GM12878 (cell line): ENCODE measurements at places on chromosomes 16 and 17. TPM values are rescaled to one million over a fixed set of nuclear protein-coding genes. Genes with fewer than 3 reads are reported as not detected.

The SEPTIN12 gene
- not detected in 2 replicates for total RNA-seq

The ZG16B gene
- 5.4 and 7.5 TPM in 2 replicates for total RNA-seq

The HSD17B2 gene
- not detected in 2 replicates for total RNA-seq

The SLC6A2 gene
- not detected in 2 replicates for total RNA-seq

The ARL5C gene
- total RNA-seq = not detected in 2 replicates

The TRAF4 gene
- total RNA-seq = 171 and 197 TPM in 2 replicates

The CCL1 gene
- 0.54 TPM in 1 of 2 replicates, not detected in the other for total RNA-seq

The MAF gene
- 0.11 and 0.13 TPM in 2 replicates for total RNA-seq

The OR4D1 gene
- not detected in 2 replicates for total RNA-seq

The PHKB gene
- total RNA-seq = 35.9 and 37.3 TPM in 2 replicates

DNA sequence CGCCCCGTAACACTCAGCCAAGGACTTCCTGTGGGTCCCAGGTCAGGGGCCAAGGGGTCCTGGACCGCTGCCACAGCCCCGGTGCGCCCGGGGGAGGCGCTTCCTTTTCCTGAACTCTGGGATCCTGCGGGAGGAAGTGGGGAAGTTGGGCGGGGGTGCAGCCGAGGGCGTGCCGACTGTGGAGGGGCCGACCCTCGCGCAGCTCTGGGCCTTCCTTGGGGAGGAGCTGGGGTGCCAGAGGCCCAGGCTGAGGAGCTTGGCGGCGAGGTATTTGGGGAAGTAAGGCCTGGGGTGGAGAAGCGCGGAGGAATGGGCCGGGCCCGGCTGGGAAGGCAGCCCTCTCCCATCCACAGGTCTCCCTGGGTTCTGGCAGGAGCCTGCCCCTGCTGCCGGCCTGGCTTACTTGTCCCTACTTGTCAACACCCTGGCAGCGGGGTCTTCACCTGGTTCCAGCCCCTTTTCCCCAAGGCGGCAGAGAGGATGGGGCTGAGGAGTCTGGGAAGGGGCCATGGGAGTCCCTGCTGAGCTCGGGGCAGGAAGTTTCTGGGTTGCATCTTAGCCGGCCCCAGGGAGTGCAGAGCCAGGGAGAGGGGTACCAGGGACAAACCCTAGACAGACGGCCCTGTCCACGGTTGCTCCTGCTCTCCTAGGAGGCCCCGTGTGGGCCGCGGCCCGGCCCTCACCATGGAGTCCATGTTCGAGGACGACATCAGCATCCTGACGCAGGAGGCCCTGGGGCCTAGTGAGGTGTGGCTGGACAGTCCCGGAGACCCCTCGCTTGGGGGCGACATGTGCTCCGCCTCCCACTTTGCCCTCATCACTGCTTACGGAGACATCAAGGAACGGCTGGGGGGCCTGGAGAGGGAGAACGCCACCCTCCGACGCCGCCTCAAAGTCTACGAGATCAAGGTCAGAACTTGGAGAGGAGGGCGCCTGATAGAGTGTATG is 1.7 kb downstream of the TBKBP1 start:
- no peak for DNase-seq

DNA sequence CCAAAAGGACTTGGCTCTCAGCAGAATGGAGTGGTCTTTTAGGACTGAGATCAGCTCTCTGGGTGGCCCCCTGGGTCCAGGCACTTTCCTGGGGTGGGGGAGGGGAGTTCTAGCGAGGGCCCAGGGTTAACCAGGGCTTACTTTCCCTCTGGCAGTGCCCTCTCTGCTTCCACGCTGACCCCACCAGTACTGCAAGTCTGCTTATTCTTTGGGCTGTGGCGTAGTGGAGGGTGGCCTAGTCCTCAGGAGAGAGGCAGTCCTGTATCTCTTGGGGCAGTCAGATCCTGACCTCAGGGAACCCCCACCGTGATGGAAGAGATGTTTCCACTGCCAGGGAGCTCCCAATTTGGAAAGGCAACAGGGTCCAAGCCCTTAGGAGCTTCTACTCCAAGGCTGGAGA is 79.4 kb downstream of the CCDC182 start:
- DNase-seq = no peak

GRCh38 chr17:43907998-43908721 is 824 bp upstream of the MPP2 start:
- DNase-seq = no peak

GRCh38 chr17:31743797-31744196 is 115.2 kb downstream of the COPRS start:
- no peak for DNase-seq

GRCh38 chr17:13346081-13346533 is 255.6 kb downstream of the HS3ST3A1 start:
- no peak for DNase-seq

DNA sequence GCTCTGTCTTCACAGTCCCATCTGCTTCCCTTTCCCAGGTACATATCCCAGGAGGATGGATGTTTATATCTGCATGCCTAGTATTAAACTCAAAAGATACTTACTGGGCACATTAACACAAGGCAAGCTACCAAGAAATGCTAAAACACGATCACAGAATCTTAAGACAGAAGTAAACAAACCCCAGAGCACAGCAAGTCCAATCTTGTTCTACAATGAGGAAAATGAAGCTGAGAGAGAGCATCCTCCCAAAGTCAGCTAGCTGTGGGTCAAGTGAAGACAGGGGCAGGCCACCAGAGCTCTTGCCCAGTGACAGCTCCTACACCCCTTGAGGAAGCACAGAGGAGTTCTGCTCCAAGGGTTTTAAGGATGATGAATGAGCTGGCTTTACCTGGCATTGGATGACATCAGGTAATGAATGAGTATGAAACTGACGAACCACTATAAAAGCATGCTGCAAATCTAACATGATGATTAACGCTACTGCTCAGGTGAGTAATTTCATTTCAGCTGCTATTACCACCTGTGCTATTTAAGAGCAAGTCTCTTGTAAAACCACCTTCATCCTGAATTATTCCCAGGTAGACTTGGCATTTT is 20.3 kb downstream of the XPO6 start:
- DNase-seq = no peak

GRCh38 chr17:50051082-50051576 is 4.8 kb upstream of the ITGA3 start:
- DNase-seq = no peak

DNA sequence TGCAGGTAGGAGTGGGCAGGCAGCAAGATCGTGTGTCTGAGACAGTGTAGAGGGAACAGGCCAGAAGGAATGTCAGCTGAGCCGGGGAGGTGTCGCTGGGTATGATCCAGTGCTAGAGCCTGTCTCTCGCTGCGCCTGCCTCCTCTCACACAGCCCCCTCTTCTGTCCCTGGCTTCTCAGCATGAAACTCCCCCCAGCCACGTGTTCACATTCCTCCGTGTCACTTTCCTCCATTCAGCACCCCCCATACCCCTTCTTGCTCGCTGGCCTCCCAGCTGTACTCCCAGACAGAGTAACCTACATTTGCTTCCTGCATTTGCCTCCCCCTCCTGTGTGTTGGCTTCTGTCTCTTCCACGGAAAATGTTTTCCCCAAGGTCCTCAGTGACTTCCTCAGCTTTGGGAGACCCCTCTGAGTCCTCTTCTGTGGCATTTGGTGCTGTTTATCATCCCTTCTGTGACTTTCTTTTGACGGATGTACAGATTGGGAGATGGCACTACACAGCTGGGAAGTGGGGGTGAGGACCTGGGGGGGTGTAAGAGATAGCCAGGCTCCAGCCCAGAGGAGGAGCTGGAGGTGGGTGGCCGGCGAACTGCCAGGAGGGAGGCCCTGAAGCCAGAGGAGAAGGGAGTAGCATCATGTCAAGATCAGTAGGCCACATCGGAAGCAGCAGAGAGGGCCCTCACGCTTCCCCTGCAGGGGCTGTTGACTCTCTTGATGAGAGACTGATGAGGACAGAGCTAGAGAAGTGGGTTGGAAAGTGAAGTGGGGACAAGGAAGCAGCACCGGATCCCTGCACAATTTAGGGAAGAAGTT is 19.2 kb downstream of the SGF29 start:
- no peak for DNase-seq

GRCh38 chr17:10622617-10623485 is 34.3 kb downstream of the MYH3 start:
- DNase-seq = no peak

DNA sequence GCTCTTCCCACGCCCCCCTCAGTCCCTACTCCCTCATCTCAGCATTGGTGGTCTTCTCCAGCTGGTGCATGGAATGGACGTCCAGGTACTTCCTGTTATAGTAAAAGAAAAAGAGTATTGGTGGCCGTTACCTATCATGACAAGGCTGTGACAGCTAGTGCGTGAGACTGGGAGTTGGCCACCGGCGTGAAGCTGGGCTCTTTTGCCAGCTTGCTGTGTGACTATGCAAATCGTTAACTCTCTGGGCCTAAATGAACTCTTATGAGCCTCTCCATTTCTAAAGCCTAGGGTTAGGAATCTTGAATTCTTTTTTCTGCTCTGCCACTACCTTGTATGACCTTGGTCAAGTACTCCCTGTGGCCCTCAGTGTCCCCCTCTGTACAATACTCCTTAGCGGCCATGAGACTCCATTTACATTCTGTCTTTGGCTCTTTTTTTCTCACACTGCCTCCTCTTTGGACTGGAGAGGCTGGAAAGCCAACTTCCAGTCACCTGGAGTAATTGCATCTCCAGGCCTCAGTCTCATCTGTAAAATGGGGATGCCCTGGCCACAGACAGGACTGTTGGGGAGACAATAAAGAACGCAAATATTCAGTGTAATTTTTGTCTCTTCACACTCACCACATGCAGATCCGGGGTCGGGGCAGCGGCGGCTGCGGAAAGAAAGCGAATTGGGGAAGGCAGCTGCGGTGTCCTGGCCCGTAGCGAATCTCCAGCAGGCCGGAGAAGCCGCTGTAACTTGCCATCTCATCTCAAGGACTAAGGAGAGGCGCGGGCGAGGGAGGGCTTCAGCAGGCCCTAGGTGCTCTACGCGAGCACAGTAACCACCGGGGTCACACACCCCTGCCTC is 1.1 kb downstream of the CFAP119 start:
- DNase-seq = no peak

DNA sequence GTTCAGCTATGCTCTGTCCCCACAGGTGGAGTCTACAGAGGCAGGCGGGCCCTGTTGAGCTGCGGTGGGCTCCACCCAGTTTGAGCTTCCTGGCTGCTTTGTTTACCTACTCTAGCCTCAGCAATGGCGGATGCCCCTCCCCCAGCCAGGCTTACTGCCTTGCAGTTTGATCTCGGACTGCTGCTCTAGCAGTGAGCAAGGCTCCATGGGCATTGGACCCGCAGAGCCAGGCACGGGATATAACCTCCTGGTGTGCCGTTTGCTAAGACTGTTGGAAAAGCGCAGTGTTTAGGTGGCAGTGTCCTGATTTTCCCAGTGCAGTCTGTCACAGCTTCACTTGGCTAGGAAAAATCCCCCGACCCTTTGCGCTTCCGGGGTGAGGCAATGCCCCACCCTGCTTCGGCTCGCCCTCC is 89.1 kb downstream of the BCAS3 start:
- DNase-seq = no peak

DNA sequence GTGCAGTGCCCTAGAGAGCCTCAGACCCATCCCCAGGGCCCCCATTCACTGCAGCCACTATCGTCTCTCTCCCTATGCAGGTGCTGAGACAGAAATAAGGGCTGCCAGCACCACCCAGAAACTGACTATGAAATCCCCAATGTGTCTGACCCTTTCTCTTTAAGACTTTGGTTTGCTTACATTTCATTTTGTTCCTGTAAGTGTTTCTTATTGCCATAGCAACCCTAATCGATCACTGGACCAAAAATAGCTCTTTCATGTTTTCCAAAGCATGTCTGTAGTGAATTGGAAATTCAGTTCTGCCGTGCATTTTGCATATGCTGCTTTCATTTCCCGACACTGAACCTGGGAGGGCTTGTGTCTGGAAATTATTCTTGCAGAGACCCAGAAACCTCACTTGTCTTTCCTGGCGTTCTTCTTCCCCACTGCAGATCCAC is 148.7 kb upstream of the NOL11 start:
- DNase-seq = no peak

- no peak for DNase-seq
These were observed 4.7 kb downstream of the OTOP2 start for GRCh38 chr17:74928786-74929185.

- DNase-seq = no peak
These were observed 850 bp upstream of the PNMT start for GRCh38 chr17:39667262-39667944.

- no peak for DNase-seq
These were observed 6.2 kb downstream of the NACA2 start for GRCh38 chr17:61584866-61585265.

DNA sequence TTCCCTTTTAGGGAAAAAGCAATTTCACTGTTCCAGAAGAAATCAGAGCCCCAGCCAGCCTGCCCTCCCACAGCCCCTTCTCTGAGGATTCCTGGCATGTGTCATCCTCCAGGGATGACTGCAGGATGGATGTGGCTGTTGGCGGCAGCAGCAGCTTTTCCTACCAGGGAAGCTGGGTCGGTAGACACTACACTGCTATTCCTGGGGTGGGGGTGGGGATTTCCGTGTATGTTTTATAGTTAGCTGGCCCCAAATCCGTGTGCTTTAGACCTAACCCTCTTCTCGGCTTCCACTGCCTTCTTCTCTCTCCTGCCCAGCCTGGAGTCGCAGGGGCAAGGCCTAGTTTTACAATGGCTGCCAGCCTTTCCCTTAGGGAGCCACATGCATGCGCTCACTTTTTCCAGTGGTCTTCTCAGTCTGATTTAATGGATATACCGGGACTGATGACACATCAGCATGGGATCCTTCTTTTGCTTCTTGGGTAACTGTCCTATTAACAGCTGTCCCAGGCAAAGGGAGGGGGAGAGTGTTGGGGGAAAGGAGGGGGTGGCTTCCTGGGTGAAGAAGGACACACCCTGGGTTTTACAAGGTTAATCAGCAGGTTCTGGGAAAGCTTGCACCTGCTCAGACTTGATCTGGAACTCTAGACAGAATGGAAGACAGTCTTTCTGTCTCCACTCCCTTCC is 2.7 kb upstream of the NFE2L1 start:
- no peak for DNase-seq

DNA sequence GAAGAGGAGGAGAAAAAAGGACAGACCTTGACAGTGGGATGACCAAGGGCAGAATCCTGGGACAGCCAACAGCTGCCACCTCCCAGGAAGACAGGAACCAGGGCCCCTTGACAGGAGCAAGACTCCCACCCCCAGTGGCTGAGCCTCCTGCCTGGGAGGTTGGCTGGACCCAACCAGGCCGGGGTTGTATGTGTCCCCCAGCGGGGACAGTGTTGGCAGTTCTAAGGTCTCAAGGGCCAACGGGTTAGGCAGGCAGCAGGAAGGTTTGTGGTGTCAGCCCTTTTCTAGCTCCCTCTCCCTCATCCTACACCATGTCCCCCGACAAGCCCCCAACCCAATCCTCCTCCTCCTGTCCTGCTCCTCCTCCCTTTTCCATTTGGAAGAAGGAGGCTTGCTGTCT is 126.2 kb downstream of the MRM1 start:
- DNase-seq = no peak
